Tibial nerve (tissue), 4 donors: ENCODE measurements at places on chromosomes 11 and 22.

GRCh38 chr22:45125188-45125587 is 38.5 kb upstream of the NUP50 start:
- no peak for DNase-seq

DNA sequence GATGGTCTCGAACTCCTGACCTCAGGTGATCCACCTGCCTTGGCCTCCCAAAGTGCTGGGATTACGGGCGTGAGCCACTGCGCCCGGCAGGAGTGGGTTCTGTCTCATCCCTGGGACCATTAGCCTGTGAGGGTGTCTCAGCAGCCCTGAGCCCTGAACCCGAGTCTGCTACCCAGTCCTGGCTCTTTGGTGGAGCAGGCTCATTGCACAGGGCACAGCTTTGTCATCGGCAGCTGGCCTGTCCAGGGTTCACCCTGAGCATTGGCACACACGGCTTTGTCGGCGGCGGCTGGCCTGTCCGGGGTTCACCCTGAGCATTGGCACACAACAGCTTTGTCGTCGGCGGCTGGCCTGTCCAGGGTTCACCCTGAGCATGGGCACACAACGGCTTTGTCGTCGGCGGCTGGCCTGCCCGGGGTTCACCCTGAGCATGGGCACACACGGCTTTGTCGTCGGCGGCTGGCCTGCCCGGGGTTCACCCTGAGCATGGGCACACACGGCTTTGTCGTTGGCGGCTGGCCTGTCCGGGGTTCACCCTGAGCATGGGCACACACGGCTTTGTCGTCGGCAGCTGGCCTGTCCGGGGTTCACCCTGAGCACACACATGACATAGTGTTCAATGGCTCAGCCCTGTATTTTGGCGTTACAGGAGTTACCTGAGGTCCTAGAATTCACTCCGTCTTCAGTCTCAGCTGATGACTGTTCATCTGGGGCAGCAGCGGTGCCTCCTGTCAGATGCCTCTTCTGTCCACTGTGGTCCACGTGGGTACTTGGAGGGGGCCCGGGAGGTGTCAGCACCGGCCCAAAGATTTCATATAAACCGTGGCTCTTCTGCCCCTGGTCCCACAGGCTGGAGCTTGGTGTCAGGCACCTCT is 1082.5 kb downstream of the BRD1 start:
- no peak for DNase-seq

DNA sequence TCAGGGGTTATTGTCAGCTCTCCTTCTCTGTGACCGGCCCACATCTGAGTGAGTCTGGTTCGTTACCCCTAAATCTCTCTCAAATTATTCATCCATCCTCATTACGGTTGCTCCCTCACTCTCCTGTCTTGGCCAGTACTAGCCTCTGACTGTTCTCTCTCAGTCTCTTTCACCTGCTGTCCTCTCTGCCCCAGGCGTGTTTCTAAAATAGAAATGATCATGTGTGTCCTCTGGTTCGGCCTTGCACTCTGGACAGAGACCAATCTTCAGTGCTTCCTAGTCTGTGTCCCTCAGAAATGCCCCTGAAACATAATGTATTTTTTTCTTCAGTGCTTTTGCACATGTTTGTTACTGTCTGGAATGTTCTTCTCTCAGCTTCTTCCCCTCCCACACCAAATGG is 4.9 kb downstream of the PSMD13 start:
- no peak for DNase-seq

GRCh38 chr11:61637277-61637676 is 42.9 kb upstream of the DAGLA start:
- DNase-seq, result no peak

GRCh38 chr11:122690801-122691548 is 35.5 kb downstream of the UBASH3B start:
- DNase-seq, result no peak
